Germinal center (tissue), 1 donor: ENCODE measurements at places on chromosomes 3 and 15.

GRCh38 chr3:87126321-87126720 lies 100.8 kb upstream of the CHMP2B start:
- DNase-seq = no peak

GRCh38 chr3:20563251-20563650 lies 377.2 kb upstream of the SGO1 start:
- no peak for DNase-seq

DNA sequence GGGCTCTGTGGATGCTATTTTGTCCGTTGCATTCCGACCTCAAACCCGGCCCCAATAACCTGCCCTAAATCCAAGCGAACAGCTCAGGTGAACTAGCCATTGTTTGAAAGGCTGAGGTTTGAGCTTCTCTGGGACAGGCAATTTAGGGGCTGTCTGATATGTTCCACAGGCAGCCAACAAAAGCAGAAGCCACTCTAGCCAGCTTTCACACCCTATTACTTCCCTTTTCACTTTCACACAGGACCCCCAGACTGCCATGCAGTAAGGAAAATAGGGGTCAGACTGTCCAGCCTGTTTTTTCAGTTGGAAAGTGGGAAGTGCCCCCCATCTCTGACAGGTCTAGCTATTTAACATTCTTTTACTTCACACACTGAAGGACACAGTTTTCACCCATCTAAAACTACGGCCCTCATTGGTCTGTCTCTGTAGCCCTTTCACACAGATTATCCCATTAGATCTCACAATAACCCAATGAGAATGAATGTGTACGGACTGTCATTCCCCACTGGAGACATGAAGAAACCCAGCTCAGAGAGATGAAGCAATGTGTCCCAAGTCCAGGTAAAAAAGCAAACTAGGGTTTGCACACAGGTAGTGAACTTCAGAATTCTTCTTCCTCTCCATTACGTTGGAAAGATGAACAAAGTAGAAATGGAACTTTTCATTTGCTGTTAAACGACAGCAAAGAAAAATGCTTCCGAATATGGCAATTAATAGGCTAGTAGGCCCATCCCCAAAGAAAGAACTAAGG lies 1.9 kb downstream of the CCDC12 start:
- peak; percentile 70 for DNase-seq

DNA sequence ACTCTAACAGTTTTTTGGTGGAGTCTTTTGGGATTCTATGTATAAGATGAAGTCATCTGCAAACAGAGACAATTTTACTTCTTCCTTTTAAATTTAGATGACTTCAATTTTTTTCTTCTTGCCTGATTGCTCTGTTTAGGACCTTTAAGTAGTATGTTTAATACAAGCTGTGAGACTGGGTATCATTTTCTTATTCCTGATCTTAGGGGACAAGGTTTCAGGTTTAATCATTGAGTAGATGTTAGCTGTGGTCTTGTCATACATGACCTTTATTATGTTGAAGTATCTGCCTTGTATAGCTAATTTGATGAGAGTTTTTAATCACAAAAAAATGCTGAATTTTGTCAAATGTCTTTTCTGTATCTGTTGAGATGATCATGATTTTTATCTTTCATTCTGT lies 20.6 kb downstream of the GRM2 start:
- DNase-seq = no peak

DNA sequence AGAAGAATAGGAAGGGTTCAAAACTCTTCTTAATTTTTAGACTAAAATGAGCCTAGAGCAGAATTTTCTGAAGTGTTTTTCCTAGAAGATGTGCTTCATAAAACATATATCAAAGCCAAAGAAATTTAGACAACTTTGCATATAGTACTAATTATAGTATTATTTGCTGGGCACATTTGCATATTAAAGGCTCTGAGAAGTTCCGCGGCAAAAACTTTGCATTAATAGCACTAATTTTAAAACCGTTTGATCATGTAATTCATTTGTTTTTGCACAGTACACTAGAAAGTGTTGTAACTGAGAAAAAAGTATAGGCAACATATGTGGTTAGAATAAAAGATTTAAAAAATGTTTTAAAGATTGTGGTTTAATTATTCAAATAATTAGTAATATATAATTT lies 412.0 kb upstream of the NR2F2 start:
- DNase-seq = no peak

GRCh38 chr15:35674873-35675781 lies 129.2 kb upstream of the DPH6 start:
- DNase-seq = no peak

DNA sequence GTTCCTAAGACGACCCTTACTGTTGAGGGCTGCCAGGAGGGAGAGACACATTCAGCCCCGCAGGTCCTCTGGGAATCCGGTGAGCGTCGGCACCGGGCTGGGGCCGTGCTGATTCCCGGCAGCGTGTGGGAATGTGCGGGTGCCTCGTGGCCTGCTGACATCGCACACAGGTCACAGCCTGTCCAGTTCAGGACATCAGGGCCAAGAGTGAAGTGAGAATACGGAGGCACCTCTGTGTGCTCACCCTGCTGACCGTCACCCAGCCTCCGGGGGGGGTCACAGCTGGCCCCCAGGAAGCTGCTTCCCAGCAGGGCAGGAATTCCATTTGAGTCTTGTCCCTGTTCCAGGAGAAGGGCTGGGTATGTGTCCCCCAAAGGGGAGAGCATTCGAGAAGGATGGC lies 53.6 kb downstream of the PGPEP1L start:
- no peak for DNase-seq
